ENCODE measurements at places on chromosomes 7 and 10.

- no peak for DNase-seq
These were observed 25.1 kb downstream of the CYP26A1 start for GRCh38 chr10:93098816-93099215.

DNA sequence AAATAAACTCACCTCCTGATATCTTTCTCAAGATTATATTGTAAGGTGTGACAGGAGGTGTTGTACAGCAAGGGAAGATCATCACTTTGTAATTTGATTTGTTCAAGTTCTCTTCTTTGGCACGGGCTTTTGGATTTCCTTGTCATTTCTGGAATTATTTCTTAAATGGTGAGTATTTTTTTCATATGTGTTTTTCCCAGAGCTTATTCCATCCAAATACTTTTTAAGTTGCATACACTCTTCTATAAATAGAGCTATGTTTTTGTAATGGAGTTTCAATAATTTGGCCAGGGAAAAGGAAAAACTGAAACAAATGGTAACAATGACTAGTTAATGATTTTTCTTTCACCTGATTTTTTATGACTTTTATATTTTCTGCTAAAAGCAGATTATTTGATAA lies 92.5 kb downstream of the CFAP58 start:
- DNase-seq, result no peak

- DNase-seq, result no peak
These were observed 73.3 kb upstream of the PRKG1 start for GRCh38 chr10:51000976-51001375.

DNA sequence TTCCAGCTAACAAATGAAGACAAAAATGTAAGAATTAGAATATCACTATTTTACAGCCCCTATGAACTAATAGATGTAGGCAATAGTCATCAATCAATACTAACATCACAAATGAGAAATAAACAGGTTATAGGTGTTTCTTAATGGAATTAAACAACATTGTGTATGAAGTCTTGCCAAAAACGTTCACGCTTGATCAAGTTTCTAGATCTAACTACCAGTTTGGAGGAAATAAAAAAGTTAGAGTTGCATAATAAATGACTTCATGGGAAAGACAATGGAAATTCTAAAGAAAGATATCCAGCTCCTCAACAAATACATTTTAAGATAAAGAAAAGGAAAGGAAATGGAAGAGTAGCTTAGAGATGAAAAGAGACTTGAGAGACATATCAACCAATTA lies 19.7 kb downstream of the TAC1 start:
- no peak for DNase-seq

DNA sequence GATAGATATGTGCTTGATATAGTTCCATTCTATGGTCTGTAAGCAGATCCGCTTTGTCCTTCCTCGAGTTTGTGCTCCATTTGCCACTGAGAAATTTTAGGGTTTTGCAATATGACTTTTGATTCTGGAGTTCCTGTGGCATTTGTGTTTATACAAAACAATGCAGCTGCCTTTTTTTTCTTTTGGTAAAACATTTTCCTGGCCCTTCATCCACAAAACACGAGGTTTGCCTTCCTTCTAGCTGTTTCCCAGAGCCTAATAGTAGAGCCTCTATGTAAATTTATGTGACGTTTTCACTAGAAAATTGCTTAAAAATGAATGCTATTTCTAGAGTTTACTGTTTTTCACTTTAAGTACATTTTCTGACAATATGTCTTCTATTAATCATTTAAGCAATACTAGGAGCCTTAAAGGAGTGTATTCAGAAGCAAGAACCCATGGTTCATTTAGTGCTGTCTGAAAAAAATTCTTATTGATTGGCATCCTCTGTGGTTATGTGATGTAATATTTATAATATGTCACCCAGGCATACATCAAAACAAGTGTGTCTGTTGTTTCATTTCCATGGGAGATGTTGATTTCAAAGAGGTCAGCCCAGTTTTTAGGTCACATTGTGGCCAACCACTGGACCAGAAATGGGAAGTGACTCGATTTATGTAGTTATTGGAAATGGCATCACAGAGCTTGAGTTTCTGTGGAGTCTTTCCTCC lies 618.3 kb downstream of the LRMDA start:
- DNase-seq, result no peak

DNA sequence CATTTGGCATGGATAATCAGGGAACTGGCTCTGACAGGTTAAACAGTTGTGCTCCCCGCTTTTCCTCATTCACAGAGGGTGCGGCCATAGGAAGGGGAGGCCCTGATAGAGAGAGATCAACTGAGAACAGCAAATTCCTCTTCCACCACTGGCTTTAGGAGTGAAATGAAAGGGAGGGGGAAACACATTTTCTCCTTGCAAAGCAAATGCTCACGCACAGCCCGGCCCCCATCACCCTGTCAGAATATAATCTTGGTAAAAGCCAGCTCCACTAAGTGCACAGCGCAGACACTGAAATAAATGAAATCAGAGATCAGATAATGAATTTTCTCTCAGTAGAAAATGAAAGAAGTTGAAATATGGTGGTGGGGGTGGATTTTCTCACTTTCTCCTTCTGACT lies 187.2 kb downstream of the GLI3 start:
- DNase-seq, result no peak

DNA sequence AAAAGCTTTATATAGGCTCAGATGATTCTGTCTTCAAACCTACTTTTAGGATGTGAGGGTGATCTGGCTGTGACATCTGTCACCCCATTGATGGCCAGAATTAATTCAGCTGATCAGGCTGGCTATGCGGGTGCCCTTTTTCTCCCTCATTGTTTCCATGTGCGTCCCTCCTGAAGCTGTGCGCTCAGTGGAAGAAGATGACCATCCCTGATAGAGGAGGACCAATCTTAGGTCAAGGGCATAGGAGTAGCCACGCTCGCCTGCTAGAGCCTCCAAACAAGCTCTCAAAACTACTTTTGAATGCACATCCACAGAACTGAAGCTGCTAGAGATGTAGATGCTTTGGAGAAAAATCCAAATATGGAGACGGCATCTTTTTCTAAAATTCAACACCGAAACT lies 48.7 kb downstream of the MYPN start:
- no peak for DNase-seq
